ENCODE measurements at places on chromosomes 7 and 10.

- no peak for DNase-seq
Observed at GRCh38 chr10:6558272-6558671, 21.8 kb downstream of the PRKCQ start.

- peak; percentile 16 for DNase-seq
Observed at GRCh38 chr10:43395571-43396060, 13.4 kb downstream of the HNRNPF start.

GRCh38 chr10:121237718-121238117 is 360.5 kb downstream of the FGFR2 start:
- DNase-seq, result no peak

DNA sequence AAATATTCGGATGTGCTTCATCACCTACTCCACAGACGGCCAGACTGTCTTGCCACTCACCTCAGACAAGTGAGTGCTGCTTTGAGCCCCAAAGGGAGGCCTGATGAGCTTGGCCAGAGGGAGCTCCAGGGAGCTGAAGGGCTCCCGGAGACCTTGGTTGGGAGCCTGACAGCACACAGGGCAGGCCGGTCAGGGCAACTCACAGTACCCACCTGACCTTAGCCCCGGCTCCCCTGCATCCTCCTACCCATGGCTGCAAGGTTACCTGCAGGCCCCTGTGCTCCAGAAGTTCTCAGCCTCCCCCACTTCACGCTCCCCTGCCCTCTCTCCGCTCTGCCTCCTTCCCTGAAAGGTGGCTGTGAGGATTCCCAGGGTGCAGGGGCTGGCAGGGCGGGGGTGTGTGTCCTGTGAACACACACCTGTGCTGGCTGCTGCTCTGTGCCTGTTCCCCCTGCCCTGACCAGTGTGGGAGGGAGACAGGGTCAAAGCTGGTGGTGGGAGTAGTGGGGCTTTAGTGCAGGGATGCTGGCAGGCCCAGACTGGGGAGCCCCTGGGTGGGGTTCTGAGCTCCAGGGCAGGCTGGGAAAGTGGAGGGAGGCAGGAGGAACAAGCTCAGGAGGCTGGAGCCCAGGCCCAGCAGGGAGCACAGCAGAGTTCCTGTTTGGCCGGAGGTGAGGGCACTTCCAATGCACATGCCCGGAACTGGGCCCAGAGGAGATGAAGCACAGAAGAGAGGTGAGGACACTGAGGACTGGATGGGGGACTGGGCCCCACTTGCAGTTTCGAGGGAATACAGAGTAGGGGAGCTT is 7.2 kb downstream of the ANTXRL start:
- no peak for DNase-seq

DNA sequence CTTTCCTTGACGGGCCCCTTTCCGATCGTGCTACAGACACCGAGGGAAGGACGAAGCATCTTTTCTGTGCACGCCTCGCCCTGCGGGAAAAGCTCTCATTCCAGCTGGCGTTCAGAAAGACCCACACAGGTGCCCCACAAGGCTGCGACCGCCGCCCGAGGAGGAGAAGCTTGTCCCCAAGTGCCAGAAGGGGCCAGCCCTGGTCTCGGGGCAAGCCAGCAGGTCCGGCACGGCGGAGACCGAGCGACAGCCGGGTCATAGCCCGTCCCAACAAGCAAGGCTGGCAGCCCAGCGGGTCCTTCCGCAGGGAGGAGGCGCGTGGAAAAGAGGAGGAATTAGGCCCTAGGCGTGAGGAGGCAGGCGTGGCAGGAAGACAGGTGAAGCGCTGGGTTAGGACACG is 62.7 kb downstream of the TNRC18 start:
- DNase-seq, result no peak

GRCh38 chr7:148699782-148700629 is 1.3 kb downstream of the CUL1 start:
- DNase-seq, result no peak

DNA sequence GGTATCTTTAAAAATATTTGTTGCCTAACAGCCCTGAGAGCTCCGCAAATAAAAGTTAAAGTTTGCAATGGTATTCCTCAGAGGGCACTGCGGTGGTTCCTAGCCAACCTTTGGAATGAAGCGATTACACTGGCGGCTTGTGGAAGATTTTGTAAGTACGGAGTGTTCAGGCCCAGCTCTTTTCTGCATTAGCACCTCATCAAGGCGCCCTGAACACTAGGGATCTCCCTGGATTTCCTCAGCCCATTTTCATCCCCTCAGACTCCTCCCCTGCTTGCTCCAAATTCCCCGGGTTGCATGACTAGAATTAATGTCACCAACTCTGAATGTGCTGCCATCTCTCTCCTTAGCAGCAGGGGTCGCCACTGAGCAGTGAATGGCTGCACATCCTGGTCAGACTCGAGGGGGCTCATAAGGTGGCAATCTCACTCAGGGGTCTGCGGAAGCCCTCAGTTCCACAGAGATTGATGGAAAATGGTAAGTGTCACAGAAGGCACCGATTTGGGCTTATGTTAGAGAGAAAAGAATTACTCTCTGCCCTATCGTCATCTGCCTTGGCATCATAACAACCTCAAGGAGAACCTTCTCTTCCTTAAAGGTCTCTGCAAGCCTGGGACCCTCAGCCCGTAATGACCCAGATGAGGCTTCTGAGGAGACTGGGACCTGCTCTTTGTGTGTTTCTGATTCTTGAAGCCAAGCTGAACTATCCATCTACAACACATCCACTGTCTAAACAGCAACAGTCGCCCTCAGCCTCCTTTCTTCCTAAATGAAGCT is 262.8 kb upstream of the AOAH start:
- peak; percentile 84 for DNase-seq

DNA sequence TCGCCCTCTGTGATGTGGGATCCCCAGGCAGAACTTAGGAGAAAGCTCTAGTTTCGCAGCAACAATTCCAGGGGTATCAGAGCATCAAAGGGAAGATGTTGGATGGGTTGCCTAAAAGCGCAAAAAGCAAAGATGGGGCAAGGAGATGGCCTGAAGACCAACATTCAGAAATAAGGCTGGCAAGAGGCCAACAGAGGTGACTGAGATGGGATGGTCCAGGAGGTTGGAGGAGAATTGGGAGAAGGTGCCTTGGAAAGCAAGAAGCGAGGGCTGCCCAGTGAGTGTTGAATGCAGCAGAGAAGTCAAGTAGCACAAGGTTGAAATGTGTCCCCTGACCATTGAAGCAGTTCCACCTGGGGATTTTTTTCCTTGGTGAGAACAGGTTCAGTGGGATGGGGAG is 38.4 kb upstream of the TMEM273 start:
- no peak for DNase-seq

- DNase-seq, result no peak
Observed at GRCh38 chr10:68489919-68490318, 18.1 kb upstream of the DNA2 start.

DNA sequence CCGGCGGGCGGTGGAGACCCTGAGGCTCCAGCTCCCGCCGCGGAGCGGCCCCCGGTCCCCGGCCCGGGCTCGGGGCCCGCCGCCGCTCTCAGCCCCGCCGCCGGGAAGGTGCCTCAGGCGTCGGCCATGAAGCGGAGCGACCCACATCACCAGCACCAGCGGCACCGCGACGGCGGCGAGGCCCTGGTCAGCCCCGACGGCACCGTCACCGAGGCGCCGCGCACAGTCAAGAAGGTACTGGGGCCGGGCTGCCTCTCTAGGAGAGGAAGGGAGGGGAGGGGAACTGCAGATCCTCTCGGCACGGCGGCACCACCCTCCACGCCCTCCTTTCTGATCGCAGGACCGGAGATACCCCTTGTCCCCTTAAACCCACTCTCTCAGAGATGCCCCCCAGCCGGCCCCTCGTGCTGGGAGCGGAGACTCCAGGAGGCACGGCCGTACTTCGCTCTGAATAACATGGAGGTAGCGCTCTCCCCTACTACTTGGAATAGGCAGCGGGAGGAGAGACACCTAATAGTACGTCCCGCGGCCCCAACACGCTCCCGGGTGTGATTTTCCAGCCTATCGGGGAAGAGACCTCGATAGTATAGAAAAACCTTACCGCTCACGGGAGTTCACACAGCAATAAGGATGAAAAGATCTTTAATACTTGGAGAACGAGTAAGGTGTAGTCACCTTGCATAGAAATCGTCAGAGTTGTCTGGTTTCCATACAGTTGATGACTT is 538 bp downstream of the AHCYL2 start:
- peak; percentile 41 for DNase-seq

DNA sequence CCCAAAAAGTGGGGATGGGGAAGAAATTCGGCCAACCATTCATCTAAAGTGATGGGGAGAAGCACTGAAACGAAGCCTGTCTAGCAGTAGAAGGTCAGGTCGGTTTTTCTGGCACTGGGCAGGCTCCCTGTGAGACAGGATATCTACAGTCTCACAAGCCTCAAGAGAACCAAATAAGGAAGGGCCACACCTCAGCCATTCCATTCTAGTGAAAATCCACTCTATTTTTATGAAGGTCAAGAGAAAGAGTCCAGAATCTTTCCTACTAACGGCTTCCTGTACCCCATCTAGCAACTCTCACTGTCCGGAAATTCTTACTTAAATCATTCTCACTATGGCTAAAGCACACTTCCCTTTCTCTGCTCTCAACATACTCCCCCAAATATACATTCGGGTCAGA is 267.1 kb downstream of the PRPF18 start:
- DNase-seq, result no peak

DNA sequence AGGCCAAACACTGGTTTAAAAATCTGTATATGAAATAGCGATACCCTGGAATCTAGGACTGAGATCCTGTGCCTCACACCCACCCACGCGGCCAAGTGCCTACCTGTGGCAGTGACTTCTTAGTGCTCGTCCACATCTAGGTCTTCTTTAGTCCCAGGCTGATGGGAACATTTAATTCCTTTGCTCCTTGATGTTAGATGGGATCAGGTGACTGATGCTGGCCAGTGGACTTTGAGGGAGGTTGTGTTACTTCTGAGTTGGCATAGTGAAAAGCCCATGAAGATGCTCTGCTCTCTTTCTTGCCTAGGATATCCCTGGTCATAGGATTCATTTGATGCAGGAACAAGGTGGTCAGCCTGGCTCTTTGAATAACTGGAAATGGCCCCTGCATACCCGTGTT is 59.2 kb downstream of the BMPR1A start:
- DNase-seq, result no peak

DNA sequence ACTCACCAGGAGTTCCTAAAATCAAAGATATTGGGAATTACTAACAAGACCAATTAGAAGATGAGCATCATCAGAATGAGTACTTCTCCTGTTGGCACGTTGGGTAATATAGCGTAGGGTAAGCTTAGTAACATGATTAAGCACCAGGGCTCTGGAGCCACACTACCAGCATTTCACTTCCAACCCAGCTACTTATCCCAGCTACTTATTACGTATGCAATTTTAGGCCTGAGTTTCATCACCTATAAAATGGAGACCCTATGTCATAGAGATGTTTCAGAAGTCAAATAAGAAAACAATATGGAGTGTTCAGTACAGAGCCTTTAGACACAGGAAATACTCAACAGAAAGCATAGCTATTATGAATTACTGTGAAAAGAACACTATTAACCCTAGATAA is 19.0 kb downstream of the GDI2 start:
- no peak for DNase-seq

DNA sequence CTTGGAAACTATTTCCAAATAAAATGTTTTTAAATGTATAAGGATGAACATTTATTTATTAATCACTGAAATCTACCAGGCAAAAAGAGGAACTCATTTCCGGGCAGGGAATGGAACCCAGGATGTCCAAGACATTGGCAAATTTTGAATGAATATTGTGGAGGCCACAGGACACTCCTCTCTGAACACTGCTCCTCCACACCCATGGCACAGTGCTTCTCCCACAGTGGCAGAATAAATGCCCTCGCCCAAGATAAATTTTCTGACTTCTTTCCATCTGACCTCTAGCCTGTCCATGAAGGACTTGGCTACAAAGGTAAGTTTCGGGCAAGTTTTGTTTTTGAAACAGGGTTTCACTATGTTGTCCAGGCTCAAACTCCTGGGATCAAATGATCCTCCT is 39.0 kb downstream of the HIPK2 start:
- no peak for DNase-seq

DNA sequence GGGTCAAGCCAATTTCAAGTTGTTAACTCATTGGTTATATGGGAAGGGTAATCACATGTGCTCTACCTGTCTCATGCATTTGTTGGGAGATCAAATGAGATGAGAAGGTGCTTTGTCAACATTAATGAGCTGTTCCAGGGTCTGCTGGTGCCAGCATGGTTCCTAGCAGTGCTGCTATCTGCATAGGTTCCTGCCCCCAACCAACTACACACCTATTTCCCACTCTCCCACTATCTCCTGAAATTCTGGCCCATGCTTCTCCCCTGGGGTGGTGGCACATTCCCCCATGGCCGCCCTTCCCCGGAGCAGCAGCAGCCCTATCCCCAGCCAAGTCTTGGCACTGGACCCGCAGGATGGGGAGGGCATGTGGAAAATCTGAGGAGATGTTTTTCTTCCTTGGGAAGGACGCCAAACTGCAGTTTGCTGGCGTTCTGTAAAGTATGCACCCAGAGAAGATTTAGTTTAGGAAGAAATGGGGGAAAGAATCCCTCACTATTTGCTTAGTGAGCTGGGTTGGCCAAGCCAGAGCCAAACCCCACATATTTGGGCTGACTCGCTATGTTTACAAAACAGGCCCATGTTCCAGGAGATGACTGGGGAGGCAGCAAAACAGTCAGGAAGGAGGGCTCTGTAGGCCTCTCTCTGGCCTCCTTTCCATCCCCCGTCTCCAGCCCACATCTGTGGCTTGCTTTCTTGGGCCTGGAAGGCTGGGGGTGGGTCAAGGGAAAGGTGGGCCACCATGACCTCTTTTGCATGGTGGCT is 42.5 kb downstream of the PPP1R3C start:
- no peak for DNase-seq

- peak; percentile 43 for DNase-seq
Observed at GRCh38 chr10:123997486-123998196, 95.8 kb downstream of the CHST15 start.

DNA sequence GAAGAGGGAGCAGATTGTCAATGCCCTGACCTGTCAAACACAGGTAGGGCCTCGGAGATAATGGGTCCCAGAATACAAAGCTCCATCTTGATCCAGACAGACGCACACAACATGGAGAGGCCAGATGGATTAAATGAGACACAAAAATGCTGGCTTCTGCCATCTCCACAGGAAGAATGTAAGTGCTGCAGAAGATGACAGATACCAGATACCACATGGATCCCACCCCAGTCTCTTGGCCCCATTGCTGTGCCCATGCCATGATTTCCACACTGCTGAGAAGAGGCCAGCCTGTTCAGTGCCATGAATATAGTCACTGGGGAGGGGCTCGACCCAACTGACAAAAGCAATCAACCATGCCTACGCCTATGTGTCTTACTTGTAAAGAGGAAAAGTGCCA is 487.9 kb downstream of the PARD3 start:
- no peak for DNase-seq

DNA sequence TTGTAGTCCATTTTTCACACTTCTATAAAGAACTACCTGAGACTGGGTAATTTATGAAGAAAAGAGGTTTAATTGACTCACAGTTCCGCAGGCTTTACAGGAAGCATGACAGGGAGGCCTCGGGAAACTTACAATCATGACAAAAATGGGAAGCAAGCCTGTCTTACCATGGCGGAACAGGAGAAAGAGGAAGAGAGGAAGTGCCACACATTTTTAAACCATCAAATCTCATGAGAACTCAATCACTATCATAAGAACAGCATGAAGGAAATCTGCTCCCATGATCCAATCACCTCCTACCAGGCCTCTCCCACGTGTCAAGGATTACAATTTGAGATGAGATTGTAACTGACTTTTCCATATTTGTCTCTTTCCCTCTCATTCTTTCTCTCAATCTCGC is 9.3 kb upstream of the PNPLA8 start:
- no peak for DNase-seq
